Activated T-cell treated with anti-CD3 and anti-CD28 coated beads, Interleukin-2, amount 50 U/mL, for 72 hours (primary cell): ENCODE measurements at places on chromosomes 7 and 10.

- peak; percentile 52 for DNase-seq
Measured at GRCh38 chr10:49164559-49165188, 23.5 kb downstream of the TMEM273 start.

DNA sequence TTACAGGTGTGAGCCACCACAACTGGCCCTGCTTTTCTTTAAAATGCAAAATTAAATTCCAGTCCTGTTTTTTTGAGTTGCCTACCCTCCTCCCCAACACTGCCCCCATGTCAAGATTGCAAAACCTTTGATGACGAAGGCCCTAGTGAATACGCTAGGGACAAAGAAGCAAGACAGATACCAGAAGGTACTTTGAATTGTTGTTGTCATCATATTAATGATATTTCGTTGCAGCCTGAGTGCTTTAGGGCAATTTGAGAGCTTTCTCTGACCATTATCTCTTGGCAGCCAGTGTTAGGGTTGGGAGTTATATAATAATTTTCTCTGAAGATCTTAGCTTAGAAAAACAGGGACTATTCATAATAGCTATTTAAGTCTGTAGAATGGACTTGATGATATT is 7.1 kb downstream of the CCSER2 start:
- no peak for DNase-seq

DNA sequence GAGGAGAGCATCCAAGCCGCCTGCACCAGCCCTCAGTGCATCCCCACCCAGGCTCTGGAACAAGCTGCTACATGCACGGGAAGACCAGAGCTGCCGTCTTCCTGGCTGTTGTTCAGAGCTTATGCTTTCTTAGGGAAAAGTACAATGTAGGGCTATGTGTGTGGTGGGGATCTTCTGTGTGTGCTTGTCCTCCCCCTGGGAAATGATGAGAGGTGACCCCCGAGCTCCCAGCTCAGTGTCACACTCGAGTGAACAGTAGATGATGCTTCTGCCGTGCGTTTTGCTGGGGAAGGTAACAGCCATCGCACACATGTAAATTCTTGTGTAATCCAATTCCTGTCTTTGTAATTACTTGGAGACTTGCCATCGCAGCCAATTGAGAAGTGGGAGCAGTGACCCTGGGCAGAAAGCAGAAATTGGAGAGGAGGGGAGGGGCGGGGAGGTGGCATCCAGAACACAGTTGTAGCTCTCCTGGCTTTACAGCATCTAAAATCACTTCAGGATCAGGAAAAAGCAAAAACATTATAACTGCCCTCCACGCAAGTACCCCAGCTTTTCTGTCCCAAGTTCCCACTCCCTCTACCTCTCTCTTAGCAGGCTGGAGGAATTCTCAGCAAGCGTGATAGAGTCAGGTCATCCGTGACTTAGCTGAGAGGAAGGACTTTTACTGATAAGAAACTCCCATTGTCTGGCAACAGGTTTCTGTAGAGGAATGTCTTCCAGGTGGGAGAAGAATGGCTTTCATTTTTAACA is 149.6 kb downstream of the TCF7L2 start:
- no peak for DNase-seq

DNA sequence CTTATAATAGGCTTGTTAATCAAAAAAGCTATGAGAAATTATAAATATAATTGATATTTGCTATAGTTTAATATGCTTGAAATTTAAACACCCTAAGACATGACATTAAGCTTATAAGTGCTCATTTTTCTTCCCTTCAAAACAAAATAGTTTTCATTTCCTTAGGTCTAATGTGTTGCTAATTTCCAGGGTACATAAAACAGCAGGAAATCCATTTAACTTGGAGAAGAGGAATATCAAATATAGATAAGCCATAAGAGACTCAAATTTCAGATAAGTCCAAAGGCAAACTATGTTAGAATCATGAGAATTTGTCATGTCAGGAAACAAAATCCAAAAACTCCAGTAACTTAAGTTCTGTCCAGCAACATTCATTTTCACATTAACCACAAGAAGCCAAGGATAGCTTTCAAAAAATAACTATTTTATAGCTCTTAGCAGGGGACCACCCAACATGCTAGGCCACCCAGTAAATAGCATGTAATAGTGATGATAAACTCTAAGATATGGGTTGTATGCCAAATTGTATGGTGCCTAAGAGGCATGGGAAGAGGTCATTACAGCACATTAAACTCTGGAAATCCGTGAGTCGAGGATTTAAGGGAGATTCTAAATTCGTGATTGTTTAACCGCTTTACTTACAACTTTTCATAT is 298.1 kb downstream of the CRPPA start:
- DNase-seq, result no peak

DNA sequence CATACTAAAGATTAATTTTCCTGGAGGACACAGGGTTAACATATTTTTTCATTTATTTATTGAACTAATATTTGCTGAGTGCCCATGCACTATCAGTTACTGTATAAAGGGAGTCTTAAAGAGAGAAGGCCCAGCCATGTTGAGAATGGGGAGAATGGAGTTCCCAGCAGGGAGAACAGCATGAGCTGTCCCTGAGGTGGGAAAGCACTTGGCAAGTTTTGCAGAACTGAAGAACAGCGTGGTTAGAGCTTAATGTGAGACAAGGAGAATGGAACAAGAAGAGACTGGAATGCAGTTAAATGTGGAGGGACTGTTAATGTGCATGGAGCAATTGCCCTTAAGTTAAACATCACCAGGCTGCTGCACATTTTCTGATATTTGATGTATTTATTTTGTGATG is 435.4 kb downstream of the SUGCT start:
- no peak for DNase-seq

DNA sequence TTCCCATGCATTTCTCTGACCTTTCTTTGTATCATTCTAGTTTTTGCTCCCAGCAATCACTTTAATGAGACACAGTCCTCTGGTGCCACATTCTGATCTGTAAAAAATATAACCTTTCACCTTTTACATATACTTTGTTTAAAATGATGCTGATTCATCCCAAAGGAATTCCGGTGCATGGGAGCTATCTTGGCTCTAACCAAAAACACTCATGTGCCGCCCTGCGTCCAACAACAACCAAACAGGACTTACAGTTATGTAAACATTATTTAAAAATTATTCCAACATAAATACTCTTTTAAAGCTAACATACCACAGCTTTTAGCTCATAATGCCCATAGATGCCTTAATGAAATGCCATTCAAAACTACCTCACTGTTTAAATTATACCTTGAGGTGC is 7.7 kb upstream of the OPALIN start:
- DNase-seq, result no peak
